ENCODE measurements at places on chromosomes 1 and 21.

DNA sequence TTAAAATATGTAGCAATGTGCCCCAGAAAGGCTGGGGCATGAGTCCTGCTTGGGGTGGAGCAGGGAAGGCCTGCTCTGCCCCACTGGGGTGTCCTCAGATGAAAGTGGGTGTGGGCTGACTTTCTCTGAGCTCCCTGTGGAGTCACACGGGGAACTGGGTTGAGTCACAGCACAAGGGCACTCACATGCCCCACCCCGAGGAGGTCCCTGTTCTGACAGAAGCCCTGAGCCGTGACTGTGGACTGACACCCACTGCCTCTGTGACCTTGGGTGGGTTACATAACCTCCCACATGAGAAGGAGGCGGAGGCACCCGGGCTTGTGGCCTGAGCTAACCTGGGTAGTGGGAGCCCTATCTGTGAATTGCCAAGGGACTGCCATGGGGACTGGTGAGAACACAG is 52.5 kb upstream of the TINAGL1 start:
- DNase-seq, result no peak

- no peak for DNase-seq
Observed at GRCh38 chr21:44763451-44764318, 37.9 kb downstream of the UBE2G2 start.

DNA sequence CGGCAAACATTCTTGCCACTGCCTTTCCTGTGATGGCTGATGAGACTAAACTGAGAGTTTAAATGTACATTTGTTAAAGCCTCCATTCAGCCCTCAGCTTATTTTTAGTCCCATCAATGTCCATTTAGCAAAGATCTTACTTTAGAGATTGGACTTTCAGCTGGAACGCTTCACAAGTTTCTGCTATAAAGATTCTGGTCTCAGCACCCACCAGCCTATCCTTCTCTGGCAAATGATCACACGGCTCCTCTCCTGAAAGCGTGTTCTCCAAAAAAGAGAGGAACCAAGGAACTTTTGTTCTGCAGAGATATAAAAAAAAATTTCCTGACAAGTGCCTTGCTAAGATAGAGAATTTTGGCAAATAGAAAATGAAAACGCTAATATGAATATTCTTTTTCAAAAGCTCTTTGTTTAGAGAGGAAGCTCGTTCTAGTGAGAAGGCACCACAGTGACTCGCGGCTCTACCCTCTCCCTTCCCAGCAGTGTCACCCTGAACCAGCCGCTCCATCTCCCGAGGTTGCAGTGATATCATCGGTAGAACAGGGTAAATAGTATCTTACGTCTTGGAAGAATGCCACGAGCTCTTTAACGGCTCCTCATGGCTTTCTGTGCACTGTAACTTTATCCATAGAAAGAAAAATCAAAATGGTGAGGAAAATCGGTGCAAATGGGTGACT is 200.2 kb downstream of the APP start:
- DNase-seq, result no peak

GRCh38 chr1:221598122-221598521 is 143.8 kb downstream of the DUSP10 start:
- no peak for DNase-seq

- no peak for DNase-seq
Observed at GRCh38 chr1:169631249-169631648, 1.3 kb upstream of the SELP start.

GRCh38 chr1:235025422-235025984 is 103.1 kb downstream of the TOMM20 start:
- no peak for DNase-seq

- no peak for DNase-seq
Observed at GRCh38 chr1:18954270-18955071, 2.0 kb downstream of the IFFO2 start.

GRCh38 chr1:193827516-193827915 is 641.1 kb upstream of the B3GALT2 start:
- no peak for DNase-seq

DNA sequence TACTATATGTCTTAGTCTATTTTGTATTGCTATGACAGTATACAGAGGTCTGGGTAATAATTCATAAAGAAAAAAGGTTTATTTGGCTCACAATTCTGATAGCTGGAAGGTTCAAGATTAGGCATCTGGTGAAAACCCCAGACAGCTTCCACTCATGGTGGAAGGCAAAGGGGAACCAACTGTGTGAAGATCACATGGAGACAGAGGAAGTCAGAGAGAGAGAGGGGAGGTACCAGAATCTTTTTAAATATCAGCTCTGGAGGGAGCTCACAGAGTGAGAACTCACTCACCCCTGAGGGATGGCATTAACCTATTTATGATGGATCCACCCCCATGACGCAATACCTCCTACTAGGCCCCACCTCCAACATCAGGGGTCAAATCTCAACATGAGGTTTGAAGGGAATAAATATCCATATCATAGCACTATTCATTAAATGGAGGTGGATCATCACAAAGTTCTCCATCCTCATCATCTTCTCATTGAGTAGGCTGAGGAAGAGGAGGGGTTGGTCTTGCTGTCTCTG is 290.5 kb downstream of the DSCAM start:
- no peak for DNase-seq

- DNase-seq, result no peak
Observed at GRCh38 chr1:210597555-210598134, 268.9 kb downstream of the HHAT start.

DNA sequence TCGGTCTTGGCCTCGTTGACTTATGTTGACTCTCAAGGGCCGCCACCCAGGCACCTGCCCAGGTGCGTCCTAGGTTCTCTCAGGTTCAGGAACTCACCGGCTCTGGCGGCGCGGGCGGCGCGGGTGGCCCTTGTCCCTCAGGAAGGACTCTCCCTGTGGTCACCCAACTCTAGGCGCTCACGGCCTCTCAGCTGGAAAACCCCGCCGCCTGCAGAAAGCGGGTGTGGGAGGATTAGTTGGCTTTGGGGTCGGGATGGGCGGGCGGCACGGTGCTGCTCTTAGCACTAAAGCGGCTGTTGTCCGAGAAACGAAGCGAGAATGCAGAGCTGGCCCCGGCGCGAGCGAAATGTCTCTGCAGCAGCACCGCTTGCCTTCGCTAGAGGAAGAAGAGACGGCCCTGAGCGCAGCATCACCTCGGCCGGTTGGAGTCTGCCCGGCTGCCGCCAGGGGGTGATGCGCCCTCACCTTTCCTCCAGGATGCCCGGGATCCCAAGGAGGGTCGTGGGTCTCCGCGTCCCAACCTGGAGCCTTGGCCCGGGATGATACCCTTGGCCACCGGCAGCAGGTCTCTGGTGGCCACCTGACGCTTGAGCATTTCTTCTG is 8.1 kb upstream of the TADA1 start:
- no peak for DNase-seq

DNA sequence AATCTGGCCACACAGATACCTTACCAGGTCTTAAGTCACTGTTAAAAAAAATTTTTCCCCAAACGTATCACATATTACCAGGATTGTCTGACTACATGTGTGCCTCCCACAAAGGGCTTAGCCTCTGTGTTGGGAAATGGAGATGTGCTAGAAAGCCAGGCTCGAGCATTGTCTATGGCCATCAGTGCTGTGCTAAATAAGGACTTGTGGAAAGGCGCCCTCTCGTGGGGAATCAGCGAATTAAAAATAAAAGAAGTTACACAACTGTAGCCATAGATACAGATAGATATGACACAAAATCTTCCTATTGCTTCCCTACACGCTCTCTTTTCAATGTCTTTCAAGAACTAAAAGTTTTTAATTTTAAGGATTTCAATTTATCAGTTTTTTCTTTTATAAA is 47.5 kb upstream of the CRNN start:
- DNase-seq, result no peak
